ENCODE measurements at places on chromosomes 3 and 15.

DNA sequence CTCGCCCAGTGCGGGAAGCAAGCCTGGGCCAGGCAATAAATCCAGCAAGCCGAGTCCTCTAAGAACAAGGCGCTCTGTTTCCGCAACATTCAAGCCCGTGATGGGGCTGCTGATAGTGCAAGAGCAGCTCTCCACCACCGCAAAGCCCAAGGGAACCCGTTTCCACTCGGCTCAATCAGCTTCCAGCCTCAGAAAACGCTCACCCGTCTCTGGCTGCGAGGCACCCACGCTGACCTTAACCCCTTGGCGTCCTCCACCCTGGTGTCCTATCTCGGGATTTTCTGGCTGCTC is 17.8 kb downstream of the SPATA12 start:
- DNase-seq = peak; percentile 5

- no peak for DNase-seq
These were observed 59.3 kb downstream of the POMGNT2 start for GRCh38 chr3:43046583-43046982.

DNA sequence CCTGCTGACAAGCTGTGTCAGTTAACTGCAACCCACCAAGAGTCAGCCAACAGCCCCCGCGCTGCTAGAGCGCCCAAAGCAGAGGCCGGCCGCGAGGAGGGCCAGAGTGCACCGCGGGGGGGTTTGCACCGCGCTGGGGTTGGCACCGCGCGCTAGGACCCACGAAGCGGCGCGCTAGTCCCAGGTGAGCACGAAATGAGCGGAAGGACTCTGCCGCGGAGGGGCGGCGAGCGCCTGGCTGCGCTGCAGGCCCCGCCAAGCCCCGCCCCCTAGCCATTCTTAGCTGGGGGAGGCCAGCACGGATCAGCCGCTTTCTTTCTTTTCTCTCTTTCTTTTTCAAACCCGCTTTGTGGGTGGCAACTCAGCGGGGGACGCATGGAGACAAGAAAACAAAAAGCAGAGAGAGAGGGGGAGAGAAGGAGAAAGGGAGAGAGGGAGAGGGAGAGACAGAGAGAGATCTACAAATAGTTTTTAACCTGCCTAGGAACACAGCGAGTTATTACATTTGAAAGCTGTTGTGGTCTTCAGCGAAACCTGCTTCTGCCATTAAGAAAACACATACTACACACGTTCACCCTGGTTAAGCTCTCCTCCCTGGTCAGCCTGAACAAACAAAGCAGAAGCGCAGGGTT is 6.9 kb upstream of the FOXB1 start:
- DNase-seq = no peak

- DNase-seq = no peak
These were observed 9.0 kb upstream of the ATP13A5 start for GRCh38 chr3:193387596-193387995.

DNA sequence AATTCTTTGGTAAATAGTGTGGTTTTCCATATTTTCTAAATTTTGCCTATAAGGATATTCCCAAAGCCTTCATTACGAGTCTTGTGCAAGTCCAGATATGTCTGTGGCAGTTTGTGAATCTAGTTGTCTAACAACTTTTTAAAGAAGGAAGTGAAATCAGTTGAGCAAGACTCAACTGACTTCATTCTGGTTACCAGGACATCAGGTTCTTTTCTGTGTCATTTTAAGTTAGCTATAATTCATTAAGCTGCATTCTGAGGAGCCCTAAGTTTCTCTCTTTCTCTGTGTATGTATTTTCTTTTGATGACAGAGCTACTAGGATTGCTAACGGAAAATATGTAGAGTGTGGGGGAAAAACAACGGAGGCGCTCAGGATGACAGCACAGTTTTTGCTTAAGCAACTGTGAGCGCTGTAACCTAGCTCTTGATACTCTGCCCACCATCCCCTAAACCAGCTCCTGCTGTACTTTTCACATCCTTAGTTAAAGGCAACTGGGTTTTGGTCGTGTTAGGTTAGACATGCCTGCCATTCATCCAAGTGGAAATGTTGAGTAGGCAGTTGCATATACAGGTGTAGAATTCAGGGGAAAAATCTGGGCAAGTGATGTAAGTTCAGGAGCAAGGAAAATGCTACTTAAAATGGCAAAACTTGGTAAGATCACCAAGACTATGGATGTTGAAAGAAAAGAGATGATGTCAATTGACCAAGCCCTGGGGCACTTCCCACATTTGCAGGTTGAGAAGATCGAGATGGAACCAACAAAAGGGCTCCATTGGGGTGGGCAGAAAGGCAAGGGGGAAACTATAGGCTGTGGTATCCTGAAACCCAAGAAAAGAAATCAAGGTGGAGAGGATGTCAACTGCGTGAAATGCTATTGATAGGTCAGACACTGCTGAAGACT is 9.2 kb downstream of the MFSD1 start:
- no peak for DNase-seq

All from AG09309 (cell line).